Activated T-cell treated with anti-CD3 and anti-CD28 coated beads for 48 hours (primary cell): ENCODE measurements at places on chromosomes 4 and X.

DNA sequence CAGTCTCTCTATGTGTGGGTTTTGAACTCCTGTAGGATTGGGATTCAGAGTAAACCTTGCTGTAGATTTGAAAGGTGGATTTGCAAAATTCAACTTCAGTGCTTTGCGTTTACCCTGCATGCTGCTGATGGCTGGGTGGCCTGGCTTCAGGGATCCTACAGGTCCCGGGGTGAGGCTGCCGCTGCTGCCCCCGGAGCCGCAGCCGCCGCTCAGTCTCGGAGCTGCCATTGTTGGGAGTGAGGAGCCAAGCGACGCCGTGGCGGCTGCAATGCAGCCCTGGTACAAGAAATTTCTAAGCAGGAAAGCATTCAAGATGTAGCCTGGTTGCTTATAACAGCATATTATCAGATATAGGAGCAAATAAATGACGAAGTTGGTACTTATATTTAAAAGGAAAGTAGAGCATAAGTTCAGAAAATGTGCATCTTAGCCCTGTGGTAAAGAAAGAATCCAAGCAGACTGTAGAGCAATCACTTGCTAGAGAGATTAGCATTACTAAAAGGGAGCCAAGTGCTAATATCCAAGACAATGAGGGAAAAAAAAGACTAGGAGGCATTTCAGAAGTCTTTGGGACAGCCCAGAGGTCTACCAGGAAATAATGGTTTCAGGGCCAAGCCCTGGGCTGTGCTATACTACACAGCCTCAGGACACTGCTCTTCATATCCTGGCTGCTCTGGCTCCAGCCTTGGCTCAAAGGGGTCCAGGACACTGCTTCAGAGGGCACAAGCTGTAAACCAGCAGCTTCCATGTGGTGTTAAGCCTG, 36.9 kb upstream of the CHIC1 start:
- DNase-seq, result no peak

DNA sequence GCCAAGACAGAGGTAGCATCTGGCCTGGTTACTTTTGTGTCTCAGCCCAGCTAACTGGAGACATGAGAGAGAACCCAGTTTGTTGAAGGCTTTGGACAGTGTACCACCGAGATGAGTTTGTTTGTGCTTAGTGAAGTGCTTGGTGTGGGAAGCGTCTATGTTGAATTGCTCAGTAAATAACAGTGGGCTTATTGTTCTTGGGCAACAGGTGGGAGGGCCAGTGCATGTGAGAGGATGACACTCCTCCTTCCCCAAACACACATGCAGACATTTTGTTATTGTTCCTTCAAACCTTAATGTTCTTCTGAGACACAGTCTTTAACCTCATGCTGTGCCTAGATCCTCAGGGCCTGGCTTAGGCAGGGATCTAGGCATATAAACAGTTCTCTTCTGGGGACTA, 39.7 kb downstream of the MSN start:
- no peak for DNase-seq

- no peak for DNase-seq
These were observed 396.2 kb downstream of the INPP4B start for GRCh38 chr4:142449771-142450373.

- DNase-seq, result no peak
These were observed 28.3 kb downstream of the DCTD start for GRCh38 chr4:182888891-182889290.
